ENCODE measurements at places on chromosomes 3 and 15.

- DNase-seq: no peak
Measured at GRCh38 chr3:127732303-127732702, 59.6 kb downstream of the ABTB1 start.

DNA sequence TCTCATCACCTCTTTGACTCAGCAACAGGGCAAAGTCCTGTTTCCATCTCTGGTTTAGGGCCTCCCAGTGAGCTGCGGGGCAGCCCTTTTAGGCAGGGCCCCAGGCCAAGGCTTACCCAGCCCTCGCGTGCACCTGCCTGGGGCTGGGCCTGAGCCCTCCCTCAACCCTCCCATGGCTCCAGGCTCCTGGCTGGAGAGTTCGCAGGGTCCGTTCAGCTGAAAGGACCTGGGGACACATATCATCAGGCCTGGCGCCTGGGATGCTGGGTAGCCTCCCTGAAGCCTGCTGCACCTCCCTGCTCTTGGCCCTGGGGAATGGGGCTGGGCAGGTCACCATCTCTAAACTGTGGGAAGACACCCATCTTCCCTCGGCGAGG, 29.7 kb downstream of the HDAC11 start:
- DNase-seq: no peak

GRCh38 chr15:45376300-45376928, 1.9 kb downstream of the GATM start:
- no peak for DNase-seq

DNA sequence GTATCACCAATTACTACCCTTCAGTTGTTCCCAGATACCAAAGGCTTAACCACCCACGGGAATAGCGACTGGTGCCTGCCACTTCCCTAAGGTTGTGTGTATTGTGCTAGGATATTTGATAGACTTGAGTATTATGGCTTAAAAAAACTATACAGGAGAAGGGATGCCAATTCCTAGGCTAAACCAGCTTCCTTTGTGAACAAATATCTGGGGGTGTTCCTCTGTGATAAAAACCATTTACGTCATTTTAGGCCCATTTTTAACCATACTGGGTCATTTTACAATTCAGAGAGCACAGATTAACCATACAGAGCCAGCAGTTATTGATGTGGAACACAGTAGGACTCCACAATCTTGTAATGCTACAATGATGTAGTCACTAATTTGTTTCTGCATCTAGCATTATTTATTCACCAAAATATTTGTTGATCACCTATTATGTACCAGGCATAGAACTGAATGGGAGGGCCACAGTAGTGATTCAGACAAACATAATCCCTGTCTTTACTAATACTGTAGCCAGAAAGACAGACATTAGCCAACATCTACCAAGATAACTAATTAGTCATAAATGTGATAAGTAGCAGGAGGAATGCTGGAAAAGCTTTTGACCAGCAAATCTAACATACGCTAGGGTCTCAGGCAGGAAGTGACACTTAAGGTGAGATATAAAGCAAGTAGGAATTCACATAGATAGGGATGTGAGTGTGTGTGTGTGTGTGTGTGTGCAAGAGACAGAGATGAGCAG, 184.8 kb downstream of the MECOM start:
- DNase-seq: no peak

DNA sequence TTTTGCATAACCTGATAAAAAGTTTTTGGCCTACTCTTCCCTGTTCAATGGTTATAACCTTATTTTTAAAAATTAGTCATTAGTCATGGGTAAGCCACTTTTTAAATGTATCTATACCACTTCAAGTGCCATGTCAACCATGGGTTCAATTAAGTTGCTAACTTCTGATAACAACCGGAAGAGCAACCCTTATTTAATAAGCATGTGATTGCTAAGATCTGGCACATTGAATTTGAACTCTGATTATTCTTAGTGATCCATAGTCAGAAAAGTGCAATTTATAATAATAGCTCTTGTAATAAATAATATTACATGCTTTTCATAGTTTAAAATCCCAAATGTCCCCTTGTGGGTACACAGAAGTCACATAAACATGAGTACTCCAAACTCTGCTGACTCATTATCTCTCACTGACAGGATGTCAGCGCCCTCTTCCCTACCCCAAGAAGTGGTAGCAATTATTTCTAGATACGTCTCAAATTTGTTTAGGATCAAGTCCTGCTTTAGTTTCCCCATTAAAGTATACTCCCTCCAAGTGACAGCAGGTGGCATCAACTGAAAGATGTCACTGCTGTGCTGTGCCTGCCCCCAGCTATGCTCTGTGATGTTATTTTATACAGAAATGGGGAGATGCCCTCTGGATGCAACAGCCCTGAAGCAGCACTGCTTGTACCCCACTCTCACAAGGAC, 18.6 kb downstream of the SAMD7 start:
- no peak for DNase-seq

GRCh38 chr15:91652610-91653207, 200.8 kb upstream of the SLCO3A1 start:
- DNase-seq: no peak

GRCh38 chr3:53956586-53956985, 64.9 kb upstream of the SELENOK start:
- no peak for DNase-seq

GRCh38 chr15:69562564-69562963, 109.9 kb downstream of the RPLP1 start:
- DNase-seq: no peak

DNA sequence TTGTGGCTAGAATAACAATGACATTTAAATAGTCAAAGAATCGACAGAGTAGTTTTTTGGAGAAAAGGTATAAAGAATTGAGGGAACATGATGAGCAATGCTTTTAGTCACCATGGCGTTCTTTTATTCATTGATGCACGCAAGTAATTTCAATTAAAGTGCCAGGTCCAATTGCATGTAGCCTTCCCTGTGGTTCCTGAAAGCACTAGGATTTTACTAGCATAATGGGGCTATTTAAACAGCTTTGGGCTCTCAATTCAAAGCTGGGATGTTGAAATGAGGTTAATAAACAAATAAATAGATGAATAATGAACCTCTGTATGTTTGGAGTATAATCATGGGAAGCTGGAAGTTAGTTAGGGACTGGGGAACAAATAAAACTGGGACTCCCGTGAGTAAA, 121.2 kb upstream of the GAP43 start:
- no peak for DNase-seq

DNA sequence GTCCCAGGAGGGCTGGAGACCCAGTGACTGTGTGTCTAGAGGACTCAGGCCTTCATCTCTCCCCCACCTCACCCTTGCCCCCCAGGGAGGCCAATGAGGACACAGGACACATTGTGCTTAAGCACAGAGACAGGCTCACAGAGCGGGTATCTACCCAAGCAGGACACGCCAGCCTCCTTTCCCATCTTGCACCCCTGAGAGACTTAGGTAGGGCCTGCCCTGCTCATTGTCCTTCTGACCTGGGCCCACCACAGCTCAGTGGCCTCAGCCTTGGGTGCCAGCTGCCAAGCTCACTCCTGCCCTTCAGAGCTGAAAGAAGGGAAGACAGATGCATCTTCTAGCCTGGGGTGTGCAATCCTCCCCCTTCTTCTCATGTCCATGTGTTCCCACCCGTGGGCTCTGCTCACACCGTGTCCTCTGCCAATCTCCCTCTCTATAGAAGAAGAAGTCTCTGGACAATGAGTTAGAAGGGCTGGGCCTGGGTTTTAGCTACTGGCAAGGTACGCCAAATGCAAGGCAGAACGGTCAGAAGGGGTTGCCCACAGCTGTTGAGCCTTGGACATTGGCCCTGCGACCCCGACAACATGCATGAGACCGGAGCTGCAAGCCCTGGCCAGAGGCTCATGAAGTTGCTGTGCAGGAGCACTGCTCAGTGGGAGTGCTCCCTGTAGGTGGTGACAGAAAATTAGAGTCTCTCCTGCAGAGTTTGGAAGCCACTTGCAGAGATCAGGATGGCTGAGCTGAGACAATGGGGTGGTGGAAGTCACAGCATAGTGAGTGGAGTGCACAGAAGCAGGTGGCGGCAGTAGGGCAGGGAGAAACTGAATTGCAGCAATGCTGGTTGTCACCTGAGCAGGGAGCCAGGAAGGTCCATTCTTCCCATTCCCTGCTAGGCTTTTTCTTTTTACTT, 32.8 kb downstream of the ACSBG1 start:
- DNase-seq: no peak

DNA sequence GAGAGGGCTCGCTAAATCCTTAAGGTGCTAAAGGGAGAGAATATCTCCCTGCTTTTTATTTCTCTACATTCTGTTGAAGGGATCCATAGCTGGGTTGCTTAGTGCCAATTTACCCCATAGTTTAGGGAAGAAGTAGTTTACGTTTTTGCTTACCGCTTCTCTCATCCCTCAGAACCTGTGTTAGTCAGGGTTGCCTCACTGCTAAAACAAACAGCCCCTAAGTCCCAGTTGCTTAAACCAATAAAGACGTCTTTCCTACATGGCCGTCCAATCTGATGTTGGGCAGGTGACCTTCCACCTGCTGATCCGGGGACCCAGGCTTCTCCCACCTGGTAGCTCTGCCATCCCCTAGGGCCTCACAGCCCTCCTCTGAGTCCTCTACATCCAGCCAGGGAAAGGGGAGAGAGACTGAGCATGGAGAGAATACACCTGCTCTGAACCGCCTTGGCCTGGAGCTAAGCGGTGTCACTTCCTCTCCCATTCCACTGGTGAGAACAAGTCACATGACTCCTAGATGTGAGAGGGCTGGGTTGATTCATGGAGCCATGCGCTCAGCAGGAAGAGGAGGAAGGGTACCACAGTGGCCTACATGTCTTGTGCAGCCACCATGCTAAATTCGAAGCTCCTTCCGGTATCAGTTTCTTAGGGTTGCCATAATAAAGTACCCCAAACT, 26.3 kb downstream of the DNASE1L3 start:
- DNase-seq: no peak

DNA sequence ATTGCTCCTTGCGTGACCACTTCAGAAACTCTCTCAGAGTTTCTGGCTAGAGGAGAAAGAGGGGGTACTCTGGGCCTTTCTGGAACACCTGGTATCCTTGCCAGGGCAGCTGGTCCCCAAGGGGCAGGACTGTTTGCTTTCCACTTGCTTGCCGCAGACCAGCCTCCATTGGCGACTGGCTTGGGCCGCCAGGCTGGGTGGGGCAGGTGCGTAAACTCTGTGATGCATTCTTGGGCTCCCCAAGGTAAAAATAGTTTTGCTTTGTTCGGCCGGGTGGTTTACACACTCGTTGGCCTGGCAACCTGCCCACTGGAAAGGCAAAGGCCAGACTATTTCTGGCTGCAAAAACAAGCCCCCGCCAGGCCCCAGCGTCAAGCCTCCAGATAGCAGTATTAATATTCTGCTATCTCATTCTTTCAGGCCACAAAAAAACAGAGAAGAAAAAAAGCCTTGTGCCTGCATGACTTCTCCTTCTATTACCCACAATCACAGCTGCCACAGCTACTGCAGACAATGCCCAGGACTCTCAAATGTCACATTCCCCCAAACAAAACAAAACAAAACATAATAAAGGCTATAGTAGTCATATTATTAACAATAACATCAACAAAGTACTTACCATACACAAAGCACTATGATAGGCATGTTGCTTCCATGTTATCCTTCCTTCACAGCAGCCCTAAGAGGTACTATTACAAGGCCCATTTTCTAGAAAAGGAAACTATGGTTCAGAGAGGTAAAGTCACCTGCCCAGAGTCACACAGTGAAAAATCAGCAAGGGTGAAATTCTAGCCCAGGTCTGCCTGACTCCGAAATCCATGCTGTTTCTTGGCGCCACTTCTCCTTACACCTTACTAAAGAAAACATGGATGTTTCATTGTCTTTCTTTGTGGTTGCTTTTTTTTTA, 14.0 kb upstream of the SSUH2 start:
- no peak for DNase-seq

DNA sequence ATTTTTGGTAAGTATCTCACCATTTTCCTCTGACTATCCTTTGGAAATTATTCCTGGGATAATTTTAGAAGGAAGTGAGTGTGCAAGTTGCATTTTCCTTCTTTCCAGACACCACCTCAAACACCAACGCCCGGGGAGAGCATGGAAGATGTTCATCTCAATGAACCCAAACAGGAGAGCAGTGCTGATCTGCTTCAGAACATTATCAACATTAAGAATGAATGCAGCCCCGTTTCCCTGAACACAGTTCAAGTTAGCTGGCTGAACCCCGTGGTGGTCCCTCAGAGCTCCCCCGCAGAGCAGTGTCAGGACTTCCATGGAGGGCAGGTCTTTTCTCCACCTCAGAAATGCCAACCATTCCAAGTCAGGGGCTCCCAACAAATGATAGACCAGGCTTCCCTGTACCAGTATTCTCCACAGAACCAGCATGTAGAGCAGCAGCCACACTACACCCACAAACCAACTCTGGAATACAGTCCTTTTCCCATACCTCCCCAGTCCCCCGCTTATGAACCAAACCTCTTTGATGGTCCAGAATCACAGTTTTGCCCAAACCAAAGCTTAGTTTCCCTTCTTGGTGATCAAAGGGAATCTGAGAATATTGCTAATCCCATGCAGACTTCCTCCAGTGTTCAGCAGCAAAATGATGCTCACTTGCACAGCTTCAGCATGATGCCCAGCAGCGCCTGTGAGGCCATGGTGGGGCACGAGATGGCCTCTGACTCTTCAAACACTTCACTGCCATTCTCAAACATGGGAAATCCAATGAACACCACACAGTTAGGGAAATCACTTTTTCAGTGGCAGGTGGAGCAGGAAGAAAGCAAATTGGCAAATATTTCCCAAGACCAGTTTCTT, 3.9 kb downstream of the NFKBIZ start:
- DNase-seq: no peak

DNA sequence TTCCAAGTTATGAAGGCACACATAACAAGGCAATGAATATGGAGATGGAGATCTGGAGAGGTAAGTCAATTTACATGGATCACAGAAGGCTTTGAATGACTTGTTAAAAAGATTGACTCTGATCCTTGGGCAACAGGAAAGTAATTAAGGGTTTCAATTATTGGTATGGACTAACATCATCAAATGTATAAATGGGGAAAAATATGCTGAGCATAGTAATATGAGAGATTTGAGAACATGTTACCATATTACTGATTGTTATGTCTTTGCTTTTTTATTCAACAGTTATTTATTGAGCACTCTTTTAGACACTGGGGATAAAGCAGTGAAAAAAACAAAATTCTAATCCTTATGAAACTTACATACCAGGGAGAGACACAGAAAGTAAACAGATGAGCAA, 238.5 kb upstream of the ROBO1 start:
- no peak for DNase-seq

GRCh38 chr3:183518491-183519251, 36.8 kb downstream of the KLHL6 start:
- no peak for DNase-seq

DNA sequence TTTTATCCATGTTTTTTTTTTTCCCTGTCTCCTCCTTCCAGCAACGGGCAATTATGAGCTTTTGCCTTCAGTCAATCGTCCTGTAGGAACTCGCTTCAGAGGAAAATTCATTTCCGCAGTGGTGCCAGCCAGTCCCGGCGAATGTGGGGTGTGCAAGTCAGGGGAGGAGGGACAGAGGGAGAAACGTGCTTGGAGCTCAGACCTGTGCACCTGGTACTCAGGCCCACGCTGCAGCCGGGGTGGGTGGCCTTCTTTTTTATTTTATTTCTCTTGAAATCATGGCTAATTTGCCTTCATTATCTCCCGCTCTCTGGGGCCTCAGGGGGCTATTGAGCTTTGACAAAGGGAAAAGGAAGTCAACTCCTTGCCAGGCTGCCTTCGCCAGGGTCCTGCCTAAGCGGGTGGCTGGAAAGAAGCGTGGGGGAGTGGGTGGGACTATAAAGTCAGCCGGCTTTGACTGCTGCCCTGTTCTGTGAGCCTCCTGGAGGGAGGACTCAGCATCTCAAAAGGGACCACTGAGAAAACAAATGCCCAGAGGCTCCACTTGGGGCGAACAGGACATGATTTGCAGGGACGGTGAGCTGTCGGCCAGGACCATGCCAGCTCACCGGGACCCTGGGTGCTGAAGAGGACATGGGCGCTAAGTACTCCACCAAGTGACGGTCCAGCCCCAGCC, 5.5 kb downstream of the GRIP2 start:
- DNase-seq: no peak

- no peak for DNase-seq
Measured at GRCh38 chr3:124826703-124827102, 60.5 kb downstream of the ITGB5 start.

Data from T-helper 17 cell (primary cell).